ENCODE measurements at places on chromosomes 13 and 19. TPM values are rescaled to one million over a fixed set of nuclear protein-coding genes. Genes with fewer than 3 reads are reported as not detected.

DNA sequence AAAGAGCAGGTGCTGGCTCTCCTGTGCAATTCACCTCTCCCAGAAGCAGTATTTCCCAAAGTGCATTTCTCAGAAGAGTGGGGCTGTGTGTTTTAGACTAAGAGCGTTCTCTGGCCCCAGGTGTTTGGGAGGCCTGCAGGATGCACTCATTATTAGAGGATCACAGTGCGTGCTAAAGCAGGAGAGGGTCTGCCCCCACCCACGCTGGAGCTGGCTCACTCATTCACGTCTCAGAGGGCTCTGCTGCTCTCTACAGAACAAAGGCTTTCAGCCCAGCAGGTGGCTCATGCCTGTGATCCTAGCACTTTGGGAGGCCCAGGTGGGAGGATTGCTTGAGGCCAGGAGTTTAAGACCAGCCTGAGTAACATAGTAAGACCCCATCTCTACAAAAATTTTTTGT, 756.7 kb downstream of the UQCRFS1 start:
- no peak for DNase-seq
- no peaks in the 10 kb centered on the region for H3K36me3 ChIP-seq

The B3GNT3 gene
- 1.8 TPM for total RNA-seq

DNA sequence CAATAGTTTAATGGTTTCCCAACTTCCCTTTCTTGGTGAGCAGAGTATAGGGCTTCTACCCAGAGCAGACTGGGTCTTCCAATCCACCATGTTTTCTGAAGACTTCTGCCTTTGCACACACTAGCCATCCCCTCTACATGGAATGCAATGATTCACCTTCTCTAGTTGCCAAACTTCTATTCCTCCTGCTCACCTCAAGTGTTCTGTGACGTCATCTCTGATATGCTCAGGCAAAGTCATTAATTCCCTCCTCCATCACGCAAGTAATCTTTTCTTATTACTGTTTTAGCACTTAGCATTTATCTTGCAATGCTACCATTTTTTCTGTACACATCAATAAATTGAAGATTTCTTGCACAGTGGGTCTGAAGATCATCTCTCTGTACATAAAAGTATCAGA, 174.2 kb downstream of the RBM26 start:
- peaks cover 4% of the 10 kb centered on the region for H3K4me1 ChIP-seq
- H3K36me3 ChIP-seq, result no peaks in the 10 kb centered on the region
- no peak overlapping the region for H3K27ac ChIP-seq
- DNase-seq, result no peak
- H3K27me3 ChIP-seq, result no peaks in the 10 kb centered on the region

The IL4I1 gene
- total RNA-seq, result 0.67 TPM

- no peak overlapping the region for H3K4me3 ChIP-seq
- no peak overlapping the region for H3K27ac ChIP-seq
- DNase-seq, result no peak
- H3K36me3 ChIP-seq, result no peaks in the 10 kb centered on the region
Measured at GRCh38 chr13:25741796-25742195, 310.0 kb downstream of the SHISA2 start.

GRCh38 chr13:27113436-27113835, 58.2 kb downstream of the USP12 start:
- H3K27ac ChIP-seq, result no peak overlapping the region
- no peaks in the 10 kb centered on the region for H3K36me3 ChIP-seq
- H3K4me3 ChIP-seq, result no peak overlapping the region
- no peak for DNase-seq
- no peaks in the 10 kb centered on the region for H3K4me1 ChIP-seq

DNA sequence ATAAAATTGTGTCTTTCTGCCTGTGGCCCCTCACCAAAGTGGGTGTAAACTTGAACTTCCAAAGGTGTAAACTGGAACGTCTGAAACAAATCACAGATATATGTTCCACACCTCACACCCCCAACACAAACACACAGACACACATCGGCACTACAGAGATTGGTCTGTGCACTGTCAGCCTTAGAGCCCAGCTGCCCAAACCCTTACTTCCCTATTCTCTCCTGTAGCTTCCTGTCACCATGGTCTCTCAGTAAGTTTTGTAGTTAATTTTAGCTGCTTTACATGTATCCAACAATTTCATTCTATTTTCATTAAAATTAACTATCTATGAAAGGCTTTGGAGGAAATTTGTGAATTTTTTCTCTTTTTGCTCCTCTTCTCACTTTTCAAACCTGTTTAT, 5.4 kb downstream of the TM9SF2 start:
- H3K4me1 ChIP-seq, result no peaks in the 10 kb centered on the region
- DNase-seq, result no peak
- no peaks in the 10 kb centered on the region for H3K36me3 ChIP-seq
- H3K27ac ChIP-seq, result no peak overlapping the region
- H3K27me3 ChIP-seq, result no peaks in the 10 kb centered on the region

The ADM5 gene
- 2.6 TPM for total RNA-seq

GRCh38 chr13:43611281-43612273, 175.2 kb downstream of the ENOX1 start:
- no peak for DNase-seq
- no peak overlapping the region for H3K27ac ChIP-seq
- no peaks in the 10 kb centered on the region for H3K4me1 ChIP-seq
- no peaks in the 10 kb centered on the region for H3K27me3 ChIP-seq
- H3K4me3 ChIP-seq, result no peak overlapping the region
- H3K36me3 ChIP-seq, result no peaks in the 10 kb centered on the region

DNA sequence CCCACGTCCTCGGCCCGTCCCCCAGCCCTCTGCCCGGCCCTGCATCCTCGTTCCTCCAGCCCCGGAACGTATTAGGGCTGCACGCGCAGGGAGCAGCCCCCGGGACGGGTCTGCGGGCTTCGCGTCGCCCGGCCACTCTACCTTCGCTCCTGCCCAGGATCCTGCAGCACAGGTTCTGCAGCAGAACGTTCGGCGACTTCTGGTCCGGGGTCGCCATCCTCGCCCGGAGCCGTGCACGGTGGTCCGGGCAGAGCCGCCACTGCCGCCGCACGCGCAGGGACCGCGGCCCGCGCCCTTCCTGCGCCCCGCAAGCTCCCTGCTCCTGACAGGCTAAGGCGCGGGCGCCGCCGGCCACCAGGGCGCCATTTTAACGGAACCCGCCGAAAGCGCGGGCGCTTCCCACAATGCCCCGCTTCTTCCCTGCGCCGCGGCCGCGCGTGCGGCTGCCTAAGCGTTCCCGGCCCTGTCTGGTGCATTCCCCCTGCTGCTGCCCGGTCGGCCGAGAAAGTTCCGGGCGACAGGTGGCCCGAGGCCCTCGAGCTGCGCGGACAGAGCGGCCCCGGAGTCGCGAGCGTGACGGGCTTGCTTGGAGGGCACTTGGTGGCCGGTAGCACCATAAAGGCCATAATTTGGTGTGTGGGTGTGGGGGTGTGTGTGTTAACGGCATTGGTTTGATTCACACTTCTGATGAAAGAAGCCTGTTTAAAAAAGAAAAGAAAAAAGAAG, at the start of gene TUBGCP3:
Gene TUBGCP3, minus strand, starts transcription at position 390 of the 726 bp plus-strand sequence. Its CDS starts 173 bp downstream, at position 217.
- no peaks in the 10 kb centered on the region for H3K27me3 ChIP-seq
- H3K27ac ChIP-seq, result peak within 1 kb of the TSS; percentile 92
- peak within 1 kb of the TSS; percentile 65 for H3K4me3 ChIP-seq
- H3K4me1 ChIP-seq, result peaks cover 6% of the 10 kb centered on the region
- H3K36me3 ChIP-seq, result no peaks in the 10 kb centered on the region

DNA sequence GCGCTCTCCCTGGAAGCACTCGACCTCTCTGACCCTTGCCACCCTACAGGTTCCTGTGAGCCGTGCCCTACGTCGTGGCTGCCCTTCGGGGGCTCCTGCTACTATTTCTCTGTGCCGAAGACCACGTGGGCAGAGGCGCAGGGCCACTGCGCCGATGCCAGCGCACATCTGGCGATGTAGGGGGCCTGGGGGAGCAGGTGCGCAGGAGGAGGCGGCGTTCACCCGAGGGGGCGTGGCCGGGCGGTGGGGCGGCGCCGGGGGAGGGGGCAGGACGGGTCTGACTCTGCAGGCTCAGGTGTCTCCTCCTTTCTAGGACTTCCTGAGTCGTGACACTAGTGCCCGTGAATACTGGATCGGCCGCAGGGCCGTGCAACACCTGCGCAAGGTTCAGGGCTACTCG, 26.4 kb downstream of the CLEC4M start:
- DNase-seq, result no peak
- H3K36me3 ChIP-seq, result no peaks in the 10 kb centered on the region
- no peaks in the 10 kb centered on the region for H3K4me1 ChIP-seq
- peaks cover 30% of the 10 kb centered on the region for H3K27me3 ChIP-seq
- H3K27ac ChIP-seq, result no peak overlapping the region
- peak overlapping the region; percentile 62 for H3K4me3 ChIP-seq

GRCh38 chr13:29458419-29458818, 137.1 kb downstream of the SLC7A1 start:
- H3K27ac ChIP-seq, result no peak overlapping the region
- no peaks in the 10 kb centered on the region for H3K4me1 ChIP-seq
- H3K27me3 ChIP-seq, result no peaks in the 10 kb centered on the region

DNA sequence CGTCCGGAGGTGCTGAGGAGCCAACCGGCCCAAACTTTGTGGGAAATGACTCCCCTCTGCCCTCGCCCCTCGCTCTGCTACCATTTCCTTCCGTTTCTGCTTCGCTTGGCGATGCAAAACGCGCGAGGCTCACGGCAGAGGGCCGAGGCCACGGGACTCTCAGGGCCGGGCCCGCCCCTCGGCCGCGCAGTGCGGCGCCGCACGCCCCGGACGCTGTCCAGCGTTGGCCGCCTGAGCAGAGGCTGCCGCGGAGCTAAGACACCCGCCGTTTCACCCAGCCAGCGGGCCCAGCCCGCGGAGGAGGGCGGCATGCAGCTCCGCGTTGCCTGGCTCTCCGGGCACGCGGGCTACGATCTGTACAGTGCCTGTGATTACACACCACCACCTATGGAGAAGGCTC, 2.1 kb upstream of the ZNF578 start:
- no peaks in the 10 kb centered on the region for H3K4me1 ChIP-seq
- 0 out of 2 replicates have a peak, but pooled peaks cover 3% of the 10 kb centered on the region for H3K36me3 ChIP-seq
- H3K27me3 ChIP-seq, result no peaks in the 10 kb centered on the region
- H3K4me3 ChIP-seq, result no peak overlapping the region

- DNase-seq, result no peak
- H3K27me3 ChIP-seq, result no peaks in the 10 kb centered on the region
- no peaks in the 10 kb centered on the region for H3K36me3 ChIP-seq
- 0 out of 2 replicates have a peak, but pooled peaks cover under 1% of the 10 kb centered on the region for H3K4me1 ChIP-seq
- H3K4me3 ChIP-seq, result no peak overlapping the region
- no peak overlapping the region for H3K27ac ChIP-seq
Measured at GRCh38 chr13:105778196-105778595, 757.3 kb downstream of the EFNB2 start.

GRCh38 chr13:83162493-83162892, 719.8 kb downstream of the SLITRK1 start:
- H3K4me1 ChIP-seq, result no peaks in the 10 kb centered on the region
- H3K27ac ChIP-seq, result no peak overlapping the region
- H3K36me3 ChIP-seq, result no peaks in the 10 kb centered on the region
- no peaks in the 10 kb centered on the region for H3K27me3 ChIP-seq

DNA sequence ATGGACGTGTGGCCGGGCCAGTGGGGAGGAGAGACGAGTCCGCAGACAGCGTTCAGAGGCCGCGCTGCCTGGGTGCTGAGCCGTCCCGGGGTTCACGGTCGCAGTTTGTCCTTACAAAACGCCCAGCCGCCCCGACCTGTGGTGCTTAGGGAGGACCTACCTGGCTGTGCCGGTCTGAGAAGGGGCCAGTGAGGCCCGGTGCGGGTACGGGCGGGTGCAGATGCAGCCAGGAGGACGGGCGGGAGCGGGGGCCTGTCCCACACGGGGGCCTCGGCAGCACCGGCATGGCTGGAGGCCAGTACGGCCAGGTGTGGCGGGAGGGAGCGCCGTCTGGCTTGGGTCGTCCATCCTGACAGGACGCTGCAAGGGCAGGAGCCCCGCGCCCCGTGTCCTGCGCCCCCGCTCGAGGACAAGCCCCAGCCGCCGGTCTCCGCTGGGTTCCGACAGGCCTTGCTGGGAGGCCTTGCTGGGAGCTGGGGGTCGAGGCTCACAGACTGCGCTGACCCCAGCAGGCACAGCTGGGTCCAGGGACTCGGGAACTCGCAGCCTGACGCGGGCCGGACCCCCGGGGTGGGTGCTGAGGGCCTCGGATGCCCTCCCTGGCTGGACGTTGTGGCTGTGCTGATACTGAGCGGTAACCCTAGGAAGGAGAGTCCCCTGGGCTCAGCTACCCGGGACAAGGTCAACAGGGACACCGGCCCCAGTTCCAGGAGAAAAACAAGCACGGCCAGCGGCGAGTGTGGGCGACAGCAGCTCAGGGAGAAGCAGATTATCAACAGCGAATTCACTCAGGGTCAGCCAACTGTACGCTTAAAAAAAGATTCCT, 5.3 kb upstream of the PROZ start:
- no peak for DNase-seq
- peaks cover 21% of the 10 kb centered on the region for H3K27me3 ChIP-seq
- no peak overlapping the region for H3K27ac ChIP-seq

The GADD45B gene
- total RNA-seq, result 11.4 TPM

DNA sequence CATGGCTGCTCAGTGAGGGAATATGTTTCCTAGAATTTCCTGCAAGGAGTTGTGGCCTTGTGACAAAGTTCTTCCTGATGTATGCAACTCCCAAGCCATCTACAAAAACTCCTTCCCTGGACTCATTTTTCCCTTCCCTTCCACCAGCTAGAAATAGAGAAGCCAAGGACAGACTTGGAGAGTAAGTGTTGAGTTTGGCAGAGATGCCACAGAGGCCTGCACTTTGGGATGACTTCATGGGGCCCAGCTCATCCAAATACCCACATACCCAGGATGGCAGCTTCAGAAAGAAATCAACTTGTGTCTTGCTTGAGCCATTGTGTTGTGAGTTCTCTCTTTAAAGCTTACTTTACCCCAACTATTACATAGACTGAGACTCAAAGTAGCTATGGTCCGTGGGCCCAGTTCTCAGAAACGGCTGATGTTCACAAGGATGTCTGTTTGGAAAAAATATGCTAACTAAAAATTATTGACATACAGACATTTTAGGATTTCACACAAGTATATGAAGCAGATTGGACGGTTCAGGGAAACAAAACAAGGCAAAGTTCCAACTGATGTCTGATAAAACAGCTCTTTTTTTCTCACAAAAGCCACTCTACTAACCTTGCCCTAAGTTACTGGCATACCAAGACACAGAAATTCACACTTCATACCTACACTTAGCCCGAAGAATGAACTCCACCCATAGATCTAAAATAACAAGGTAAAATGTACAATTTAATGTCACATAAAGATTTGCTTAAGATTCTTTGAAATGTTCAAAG, 107.9 kb downstream of the NALCN start:
- H3K27me3 ChIP-seq, result no peaks in the 10 kb centered on the region
- no peak for DNase-seq
- no peaks in the 10 kb centered on the region for H3K36me3 ChIP-seq
- no peak overlapping the region for H3K27ac ChIP-seq
- H3K4me1 ChIP-seq, result no peaks in the 10 kb centered on the region

- no peaks in the 10 kb centered on the region for H3K27me3 ChIP-seq
- H3K4me1 ChIP-seq, result peaks cover 2% of the 10 kb centered on the region
- no peak overlapping the region for H3K27ac ChIP-seq
- no peaks in the 10 kb centered on the region for H3K36me3 ChIP-seq
- no peak for DNase-seq
Measured at GRCh38 chr13:47114030-47114429, 217.2 kb upstream of the HTR2A start.

GRCh38 chr13:41709511-41709910, 251.4 kb downstream of the VWA8 start:
- no peak for DNase-seq
- H3K4me3 ChIP-seq, result no peak overlapping the region
- no peaks in the 10 kb centered on the region for H3K4me1 ChIP-seq
- H3K27me3 ChIP-seq, result no peaks in the 10 kb centered on the region
- no peak overlapping the region for H3K27ac ChIP-seq

All from H1 (cell line).